ENCODE measurements at places on chromosomes 11 and 22.

DNA sequence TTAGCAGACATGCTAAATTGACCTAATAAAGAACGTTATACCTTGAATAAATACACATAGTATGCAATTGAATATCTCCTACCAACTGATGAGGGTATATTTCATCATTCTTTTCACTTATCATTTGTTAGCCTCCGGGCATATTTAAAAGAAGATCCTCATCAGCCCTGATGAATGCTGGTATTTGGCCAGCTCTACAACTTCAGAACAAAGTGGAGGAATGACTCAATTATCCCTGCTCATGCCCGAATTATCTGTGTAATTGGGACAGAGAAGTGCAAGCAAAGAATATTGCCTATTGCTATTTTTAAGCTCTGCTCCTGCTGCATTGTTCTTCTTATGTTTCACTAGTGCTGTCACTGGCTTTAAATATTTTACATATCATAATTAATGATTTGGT lies 622.1 kb downstream of the METTL15 start:
- DNase-seq, result no peak

DNA sequence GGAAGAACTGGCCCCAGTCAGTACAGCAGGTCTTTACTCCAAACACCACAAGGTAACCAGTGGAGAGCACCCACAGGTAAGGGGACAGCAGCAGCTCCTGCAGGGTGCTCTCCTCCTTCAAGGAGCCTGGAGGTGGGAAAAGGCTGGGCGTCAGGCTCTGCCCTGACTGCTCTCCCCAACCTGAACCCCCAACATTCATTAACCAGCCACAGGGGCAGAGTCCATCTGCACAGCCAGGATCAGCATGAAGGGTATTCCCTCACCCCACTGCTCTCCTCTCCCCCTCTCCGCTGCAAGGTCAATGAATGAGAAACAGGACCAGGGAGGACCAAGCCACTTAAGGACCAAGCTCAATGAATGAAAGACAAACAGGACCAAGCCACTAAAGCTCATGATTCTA lies 3.7 kb downstream of the SLC37A4 start:
- no peak for DNase-seq

DNA sequence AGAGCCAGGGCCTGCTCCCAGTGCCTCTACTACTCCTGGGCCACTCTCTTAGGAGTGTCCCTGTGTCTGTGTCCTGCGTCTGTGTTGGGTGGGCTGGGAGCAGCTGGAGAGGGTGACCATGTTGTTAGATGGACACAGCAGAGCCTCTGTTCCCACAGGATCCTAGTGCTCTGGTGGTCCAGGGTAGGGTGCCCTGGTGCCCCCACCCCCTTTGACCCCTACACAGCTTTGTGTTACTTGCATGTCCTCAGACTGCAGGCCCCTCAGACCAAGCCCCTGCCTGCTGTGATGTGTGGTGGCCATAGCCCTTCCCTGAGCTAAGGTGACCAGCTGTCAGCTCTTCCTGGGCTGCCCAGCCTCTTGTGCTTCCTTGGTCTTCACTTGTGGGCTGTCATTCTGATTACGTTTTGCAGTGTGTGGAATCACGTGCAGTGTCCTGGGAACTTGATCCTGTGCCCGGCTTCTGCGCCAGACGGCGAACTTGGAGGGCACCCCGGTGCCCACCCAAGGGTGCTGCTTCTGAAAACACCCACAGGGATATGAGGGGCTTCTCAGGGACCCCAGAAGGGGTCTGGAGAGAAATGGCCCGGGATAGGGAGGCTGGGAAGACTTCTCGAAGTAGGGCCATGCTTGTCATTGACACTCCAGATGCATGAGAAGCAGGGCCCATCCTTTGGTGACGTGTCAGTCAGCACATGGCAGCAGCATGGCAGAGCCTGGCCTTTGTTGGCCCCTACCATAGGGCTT lies 1.5 kb downstream of the TANGO2 start:
- no peak for DNase-seq

- DNase-seq, result no peak
These were observed 243.0 kb upstream of the ANO5 start for GRCh38 chr11:21949763-21950413.

DNA sequence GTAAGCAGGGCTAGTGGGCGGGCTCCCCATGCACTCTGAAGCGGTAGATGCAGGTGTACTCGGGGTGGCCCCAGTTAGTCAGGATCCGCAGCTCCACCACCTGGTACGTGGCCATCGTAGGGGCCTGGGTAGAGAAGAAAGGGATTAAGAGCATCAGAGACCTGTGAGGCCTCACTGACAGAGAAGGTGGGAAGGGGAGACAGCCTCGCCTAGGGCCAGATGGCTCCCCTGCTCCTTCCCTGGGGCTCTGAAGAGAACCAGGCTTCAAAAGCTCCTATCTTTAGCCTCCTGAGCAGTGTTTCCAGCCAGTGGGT lies 19.6 kb downstream of the SUN2 start:
- no peak for DNase-seq

- no peak for DNase-seq
These were observed 337.0 kb upstream of the MTNR1B start for GRCh38 chr11:92632495-92632894.

GRCh38 chr11:78371221-78371891 lies 46.3 kb downstream of the GAB2 start:
- DNase-seq, result no peak

GRCh38 chr11:19511413-19512183 lies 201.0 kb upstream of the NAV2 start:
- DNase-seq, result no peak

DNA sequence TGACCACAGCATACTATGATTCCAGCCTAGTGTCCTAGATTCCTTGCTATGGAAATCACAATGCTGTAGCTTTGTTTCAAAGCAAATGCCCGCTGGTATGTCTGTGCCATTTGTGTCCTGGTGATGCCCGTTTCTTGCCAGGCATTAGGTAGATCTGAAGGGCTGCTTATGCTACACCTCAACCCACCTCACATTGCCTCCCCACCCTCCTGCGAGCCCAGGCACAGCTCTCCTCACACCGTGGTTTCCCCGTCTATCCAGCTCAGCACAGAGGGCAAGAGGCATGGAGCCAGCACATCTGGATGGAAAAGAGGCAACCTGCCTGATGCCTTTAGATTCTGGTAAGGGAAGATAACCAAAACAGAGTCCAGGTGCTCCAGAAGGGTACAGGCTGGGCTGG lies 307.4 kb upstream of the B3GAT1 start:
- no peak for DNase-seq

DNA sequence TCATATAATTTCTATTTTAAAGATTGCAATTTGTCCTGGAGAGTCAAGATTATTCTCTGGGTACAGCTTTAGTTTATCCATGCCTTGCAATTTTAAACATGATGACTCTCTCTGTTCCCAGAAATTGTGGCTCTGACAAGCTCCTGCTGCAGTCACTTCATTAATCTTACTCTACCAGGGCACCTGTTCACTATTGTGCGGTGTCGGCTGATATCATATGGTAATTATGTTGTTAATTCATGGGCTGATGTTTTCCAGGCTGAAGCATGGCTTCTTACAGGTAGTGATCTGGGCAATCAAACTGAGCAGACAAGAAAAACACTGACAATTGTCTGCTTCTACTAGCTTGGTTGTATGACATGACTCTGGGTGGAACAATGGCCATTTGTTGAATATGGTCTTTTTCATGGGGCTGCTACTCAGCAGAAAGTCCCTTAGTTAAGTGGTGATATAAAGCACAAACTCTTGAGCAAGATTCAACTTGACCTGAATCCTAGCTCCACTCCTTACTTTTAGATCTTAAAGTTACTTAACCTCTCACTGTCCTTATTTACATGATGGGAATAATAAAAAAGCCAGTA lies 230.7 kb downstream of the FAT3 start:
- DNase-seq, result no peak

- no peak for DNase-seq
These were observed 34.6 kb downstream of the BBOX1 start for GRCh38 chr11:27075192-27075591.

DNA sequence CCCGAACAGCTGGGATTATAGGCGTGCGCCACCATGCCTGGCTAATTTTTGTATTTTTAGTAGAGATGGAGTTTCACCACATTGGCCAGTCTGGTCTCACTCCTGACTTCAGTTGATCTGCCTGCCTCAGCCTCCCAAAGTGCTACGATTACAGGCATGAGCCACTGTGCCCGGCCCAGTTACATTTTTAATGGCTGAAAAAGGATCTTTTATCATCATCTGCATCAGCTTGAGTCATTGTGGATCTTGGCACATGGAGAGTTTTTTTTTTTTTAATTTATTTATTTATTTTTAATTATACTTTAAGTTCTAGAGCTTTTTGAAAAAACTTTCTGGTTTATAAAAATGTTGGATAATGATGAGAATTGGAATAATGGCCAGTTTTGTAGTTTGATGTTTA lies 8.6 kb downstream of the IGHMBP2 start:
- no peak for DNase-seq

DNA sequence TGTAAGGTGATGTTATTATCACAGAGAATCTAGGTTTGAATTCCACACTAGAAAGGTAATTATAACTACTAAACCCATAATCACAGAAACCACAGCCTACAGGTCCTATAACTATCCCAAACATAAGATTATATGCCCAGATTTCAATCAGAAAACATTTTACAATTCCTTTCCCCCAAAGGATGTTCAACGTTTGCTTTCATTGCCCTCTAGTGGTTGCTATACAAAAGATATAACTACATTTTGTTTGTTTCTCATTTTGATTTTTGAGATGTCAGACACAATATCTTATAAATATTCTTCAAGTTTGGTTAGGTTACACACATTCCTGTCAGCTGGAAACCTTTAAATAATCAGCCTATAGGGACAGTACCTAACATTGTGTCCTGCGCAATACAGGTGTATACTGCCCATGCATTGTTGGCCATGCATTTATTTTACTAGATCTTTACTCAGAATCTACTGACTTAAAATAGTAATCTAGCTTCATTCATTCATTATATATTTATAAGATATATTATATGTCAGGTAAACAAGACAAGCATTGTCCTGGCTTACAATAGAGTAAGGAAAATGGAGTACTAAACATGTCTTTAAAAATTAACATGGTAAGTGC lies 530.5 kb upstream of the CCDC90B start:
- DNase-seq, result no peak

- no peak for DNase-seq
These were observed 300.9 kb upstream of the DDI1 start for GRCh38 chr11:103735497-103736032.

- DNase-seq, result no peak
These were observed 101.3 kb upstream of the E2F8 start for GRCh38 chr11:19342036-19342435.

GRCh38 chr11:11960687-11961086 lies 47.7 kb downstream of the DKK3 start:
- no peak for DNase-seq

DNA sequence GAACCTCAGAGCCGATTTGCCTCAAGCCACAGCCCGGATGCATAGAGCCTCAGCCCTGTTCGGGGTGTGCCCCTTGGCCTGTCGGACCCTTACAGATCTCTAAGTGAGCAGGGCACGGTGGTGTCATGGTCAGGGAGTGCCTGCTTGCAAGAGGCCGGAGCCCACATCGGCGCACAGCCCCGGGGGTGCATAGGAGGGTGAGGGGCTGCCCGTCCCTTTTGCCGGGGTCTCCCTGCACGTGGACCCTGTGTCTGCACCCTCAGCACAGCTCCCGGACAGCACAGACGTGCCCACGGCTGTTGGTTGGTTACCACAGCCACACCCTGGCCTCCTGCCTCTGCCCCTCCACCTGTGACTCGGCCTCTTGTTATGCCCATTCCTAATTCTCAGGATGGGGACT lies 6.5 kb downstream of the RAB36 start:
- no peak for DNase-seq

- DNase-seq, result no peak
These were observed 46.9 kb downstream of the WNT11 start for GRCh38 chr11:76159303-76159937.

DNA sequence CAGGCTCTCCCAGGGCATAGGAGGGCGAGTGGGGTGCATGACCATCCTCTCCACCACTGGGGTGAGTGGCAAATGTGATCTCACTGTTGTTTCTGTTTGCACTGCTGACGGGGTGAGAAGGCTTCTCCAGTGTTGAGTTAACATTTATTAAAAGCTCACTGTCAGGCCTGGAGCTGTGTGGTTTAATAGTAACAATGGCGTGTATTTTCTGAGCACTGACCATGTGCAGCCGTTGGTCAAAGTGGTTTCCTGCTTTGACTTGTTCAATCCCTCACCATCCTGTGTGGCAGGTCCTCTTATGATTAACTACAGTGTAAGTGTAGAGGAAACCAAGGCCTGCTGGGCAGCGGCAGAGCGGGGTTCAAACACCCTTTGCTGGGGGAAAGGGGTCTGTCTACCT lies 4.4 kb downstream of the A4GALT start:
- DNase-seq, result no peak
